ENCODE measurements at places on chromosomes 13 and 19.

DNA sequence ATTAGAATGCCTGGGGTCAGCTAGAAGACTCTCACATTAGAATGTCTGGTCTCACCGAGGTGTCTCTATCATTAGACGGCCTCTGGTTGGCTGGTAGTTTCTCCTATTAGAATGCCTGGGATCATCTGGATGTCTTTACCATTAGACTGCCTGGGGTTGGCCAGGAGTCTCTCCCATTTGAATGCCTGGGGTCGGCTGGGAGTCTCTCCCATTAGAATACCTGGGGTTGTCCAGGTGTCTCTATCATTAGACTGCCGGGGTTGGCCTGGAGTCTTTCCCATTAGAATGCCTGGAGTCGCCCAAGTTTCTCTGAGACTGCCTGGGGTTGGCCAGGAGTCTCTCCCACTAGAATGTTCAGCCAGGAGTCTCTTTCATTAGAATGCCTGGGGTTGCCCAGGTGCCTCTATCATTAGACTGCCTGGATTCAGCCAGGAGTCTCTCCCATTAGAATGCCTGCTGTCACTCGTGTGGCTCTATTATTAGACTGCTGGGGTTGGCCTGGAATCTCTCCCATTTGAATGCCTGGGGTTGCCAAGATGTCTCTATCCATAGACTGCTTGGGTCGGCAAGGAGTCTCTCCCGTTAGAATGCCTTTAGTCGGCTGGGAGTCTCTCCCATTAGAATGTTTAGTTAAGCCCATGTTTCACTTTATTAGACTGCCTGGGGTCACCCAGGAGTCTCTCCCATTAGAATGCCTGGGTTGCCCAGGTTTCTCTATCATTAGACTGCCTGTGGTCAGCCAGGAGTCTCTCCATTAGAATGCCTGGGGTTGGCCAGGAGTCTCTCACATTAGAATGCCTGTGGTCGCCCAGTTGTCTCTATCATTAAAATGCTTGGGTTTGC lies 1467.8 kb downstream of the UQCRFS1 start:
- DNase-seq = no peak

GRCh38 chr19:46118136-46118535 lies 6.4 kb downstream of the IGFL3 start:
- no peak for DNase-seq

- DNase-seq = no peak
Measured at GRCh38 chr19:36101550-36102327, 9.2 kb upstream of the OVOL3 start.

DNA sequence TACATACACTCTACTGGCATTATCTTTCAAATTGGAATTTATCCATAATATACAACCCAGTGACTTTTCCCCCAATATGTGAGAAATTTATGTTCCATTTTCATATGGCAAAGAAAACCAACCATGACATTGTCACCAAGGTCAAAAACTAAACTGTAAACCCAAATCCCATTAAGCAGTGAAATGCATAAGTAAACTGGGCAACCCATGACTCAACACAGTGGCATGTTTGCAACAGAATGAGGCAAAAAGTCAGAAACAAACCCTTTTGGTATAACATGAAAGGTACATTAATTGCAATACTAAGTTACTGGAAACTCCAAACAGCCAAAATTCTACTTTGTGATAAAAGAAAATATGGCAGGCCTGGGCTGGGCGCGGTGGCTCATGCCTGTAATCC lies 4.9 kb downstream of the ZNF878 start:
- DNase-seq = no peak

GRCh38 chr13:73879346-73880015 lies 254.7 kb downstream of the KLF12 start:
- no peak for DNase-seq

- no peak for DNase-seq
Measured at GRCh38 chr13:26695891-26696311, 64.7 kb downstream of the GPR12 start.

DNA sequence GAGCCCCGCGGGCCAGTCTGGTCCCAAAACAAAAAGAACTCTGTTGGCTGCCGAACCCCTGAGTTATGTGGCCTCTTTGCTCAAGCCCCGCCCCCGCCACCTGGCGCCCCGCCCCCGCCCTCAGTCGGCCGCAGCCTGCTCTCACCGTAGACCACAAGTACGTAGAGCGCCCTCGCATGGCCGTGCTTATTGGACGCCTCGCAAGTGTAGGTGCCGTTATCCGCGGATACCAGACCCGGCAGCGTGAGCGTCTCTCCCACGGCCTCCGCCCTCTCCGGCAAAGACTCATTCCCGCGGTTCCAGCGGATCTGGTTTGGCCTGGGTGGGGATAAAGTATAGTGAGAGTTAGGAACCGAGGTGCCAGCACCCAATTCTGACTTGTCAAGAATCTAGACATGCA lies 5.5 kb upstream of the ZNF428 start:
- DNase-seq = no peak

DNA sequence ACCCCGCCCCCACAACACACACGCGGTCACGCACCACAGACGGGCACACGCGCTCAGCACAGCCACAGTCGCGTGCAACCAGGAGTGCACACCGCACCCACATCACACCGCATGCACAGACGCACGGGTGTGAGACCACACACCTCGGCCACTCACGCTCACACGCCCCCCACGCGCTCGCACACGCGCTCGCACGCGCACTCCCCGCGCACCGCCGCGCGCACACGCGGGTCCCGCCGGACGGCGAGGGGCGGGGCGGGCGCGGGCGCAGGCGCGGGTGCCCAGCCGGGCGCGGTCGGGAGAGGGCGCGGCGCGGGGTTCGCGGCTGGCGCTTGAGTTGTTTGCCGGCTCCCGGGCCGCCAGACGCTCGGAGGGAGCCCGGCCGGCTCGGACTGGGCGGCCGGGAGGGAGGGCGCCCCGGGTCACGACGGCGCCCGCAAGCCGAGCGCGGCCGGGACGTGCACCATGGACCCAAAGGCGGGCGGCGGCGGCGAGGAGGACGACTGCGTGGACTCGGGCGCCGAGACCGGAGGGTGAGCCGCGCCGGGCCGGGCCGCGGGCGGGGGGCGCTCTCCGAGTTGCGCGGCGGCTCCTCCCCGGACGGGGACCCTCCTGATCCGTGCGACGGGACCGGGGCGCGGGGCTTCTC lies at the start of gene FAM124A:
TSS of gene FAM124A (plus strand) at position 362 of the 649 bp plus-strand sequence. CDS start at position 466, 104 bp downstream.
- no peak for DNase-seq

DNA sequence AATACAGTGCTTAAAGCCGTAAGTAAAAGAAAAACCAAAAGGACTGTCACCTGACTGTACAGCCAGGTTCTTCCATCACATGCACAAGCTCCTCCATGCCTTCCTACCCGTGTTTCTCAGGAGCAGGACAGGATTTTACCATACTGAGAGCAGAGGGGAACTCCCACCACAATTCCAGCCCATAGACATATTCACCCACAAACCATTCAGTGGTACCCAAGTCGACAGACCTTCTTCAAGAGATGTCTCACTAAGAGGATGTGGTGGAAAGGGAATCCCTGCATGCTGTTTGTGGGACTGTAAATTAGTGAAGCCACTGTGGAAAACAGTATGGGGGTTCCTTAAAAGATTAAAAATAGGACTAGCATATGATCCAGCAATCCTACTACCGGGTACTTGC lies 66.9 kb upstream of the DOCK9 start:
- DNase-seq = no peak

- no peak for DNase-seq
Measured at GRCh38 chr13:23554000-23554399, 16.2 kb upstream of the TNFRSF19 start.

GRCh38 chr13:76799696-76800095 lies 86.5 kb downstream of the KCTD12 start:
- no peak for DNase-seq

DNA sequence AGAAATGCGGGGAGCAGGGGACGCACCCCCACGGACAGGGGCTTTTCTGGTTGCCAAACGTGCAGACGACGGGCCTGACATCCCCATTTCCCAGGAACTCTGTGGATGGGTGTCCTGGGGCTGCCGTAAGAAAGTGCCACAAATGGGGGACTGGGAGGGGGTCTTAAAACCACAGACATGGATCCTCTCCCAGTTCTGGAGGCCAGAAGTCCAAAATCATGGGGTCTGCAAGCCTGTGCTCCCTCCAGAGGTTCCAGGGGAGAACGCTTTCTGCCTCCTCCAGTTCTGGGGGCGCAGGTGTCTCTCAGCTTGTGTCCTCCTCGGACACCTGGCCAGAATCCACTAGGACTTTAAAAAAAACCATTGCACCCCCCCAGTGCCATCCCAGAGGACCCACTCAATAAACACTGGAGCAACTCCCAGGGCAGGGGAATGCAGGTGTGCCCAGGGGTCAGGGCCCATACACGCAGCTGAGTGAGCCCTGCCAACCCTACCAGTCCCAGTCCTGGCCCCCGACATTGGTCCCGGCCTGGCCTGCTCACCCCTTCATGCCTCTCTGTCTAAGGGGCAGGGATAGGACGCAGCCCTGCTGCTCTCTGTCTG lies 103.9 kb downstream of the GADD45B start:
- DNase-seq = no peak

DNA sequence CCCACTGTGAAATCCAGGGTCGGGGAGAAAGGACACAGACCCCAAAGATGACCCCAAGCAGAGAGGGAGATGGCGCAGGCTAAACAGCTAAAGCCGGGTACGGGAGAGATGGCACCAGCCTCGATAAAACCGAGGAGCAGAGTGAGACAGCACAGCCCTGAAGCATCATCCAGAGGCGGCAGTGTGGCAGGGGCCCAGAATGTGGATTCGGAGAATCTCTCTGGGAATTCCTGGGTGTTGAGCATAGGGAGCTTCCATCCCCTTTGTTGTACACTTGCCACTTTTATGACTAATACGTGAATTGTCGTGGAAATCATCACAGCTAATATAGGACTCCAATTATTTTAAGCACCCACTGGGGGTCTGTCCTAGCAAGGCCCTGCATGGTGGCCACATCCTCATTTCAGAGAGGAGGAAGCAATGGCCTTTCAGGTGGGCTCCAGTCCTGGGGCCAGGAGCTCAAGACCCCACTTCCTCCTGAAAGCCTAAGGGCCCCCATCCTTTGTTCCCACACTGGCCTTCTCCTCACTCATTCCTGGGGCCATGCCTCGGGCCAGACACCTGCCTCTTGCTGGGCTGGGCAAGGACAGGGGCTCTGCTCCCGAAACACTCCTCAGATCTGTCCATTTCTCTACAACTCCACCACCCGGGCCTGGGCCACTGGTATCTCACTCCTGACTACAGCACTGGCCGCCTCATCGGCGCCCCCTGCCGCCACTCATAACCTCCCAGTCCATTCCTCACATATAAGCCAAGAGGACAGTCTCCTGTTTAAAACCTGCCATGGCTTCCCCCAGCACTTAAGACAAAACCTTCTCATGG lies 29.3 kb upstream of the ATP1A3 start:
- no peak for DNase-seq

DNA sequence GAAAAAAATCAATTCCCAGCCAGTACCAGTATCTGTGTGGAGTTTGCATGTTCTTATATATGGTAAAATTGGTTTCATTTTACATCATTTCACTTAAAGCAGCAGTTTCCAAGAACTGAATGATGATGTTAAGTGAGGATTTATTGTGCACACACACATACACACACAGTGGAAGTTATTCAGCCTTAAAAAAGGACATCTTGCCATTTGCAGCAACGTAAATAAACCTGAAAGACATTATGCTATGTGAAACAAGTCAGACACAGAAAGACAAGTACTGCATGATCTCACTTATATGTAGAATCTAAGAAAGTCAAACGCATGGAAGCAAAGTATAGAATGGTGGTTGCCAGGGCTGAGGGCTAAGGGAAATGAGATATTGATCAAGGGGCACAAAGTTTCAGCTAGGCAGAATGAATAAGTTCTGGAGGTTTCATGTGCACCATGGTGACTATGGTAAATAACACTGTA lies 5.3 kb downstream of the SIGLECL1 start:
- DNase-seq = no peak

DNA sequence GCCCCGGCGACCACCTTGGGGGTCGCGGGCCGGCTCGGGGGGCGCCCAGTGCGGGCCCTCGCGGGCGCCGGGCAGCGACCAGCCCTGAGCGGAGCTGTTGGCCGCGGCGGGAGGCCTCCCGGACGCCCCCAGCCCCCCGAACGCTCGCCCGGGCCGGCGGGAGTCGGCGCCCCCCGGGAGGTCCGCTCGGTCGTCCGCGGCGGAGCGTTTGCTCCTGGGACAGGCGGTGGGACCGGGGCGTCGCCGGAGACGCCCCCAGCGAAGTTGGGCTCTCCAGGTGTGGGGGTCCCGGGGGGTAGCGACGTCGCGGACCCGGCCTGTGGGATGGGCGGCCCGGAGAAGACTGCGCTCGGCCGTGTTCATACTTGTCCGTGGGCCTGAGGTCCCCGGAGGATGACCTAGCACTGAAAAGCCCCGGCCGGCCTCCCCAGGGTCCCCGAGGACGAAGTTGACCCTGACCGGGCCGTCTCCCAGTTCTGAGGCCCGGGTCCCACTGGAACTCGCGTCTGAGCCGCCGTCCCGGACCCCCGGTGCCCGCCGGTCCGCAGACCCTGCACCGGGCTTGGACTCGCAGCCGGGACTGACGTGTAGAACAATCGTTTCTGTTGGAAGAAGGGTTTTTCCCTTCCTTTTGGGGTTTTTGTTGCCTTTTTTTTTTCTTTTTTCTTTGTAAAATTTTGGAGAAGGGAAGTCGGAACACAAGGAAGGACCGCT lies 729 bp downstream of the STK11 start:
- no peak for DNase-seq

- no peak for DNase-seq
Measured at GRCh38 chr13:57918913-57919312, 287.4 kb downstream of the PCDH17 start.

DNA sequence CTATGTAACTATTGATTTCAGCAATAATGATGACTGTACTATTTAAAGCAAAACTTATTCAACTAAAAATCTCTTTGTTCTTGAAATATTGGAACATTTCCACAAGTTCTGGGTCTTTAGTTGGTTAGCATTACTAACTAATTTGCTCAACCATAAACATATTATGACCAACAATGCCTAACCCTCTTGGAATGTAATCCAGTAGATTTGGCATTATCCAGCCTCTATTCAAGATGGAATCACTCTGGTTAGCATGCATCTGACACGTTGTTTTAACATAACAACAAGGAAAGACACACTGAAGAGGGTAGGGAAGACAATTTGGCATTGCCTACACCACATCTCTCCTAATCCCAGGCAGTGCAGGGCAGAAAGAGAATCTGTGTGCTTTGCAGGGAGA lies 941.3 kb upstream of the PCDH20 start:
- no peak for DNase-seq

DNA sequence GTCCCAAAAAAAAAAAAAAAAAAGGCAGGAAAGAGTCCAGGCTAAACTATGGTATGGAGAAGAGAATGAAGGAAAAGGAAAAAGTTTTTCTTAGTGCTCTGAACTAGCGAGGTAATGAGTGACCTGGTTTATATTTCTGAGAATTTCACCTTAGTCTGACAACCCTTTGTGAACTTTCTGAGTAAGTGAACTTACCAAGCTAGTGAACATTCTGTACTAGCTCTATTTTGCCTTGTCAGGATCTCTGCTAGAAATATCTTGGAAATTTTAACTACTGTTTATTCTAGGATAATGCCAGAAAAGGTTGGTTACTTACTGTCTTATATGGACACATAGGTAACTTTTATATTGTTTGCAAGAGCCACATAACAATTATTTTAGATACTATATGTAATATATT lies 4.4 kb downstream of the TRIM13 start:
- DNase-seq = no peak

GRCh38 chr19:31316201-31316951 lies 32.9 kb downstream of the TSHZ3 start:
- no peak for DNase-seq

GRCh38 chr19:16519230-16519687 lies 23.0 kb downstream of the CHERP start:
- DNase-seq = no peak

All from HFF-Myc (cell line).